Tibial nerve (tissue), 4 donors: ENCODE measurements at places on chromosomes 12 and 14. TPM values are rescaled to one million over a fixed set of nuclear protein-coding genes. Genes with fewer than 3 reads are reported as not detected.

DCAF4 gene
- total RNA-seq, result 6.6 TPM

SLC38A4 gene
- not detected for total RNA-seq

PIWIL1 gene
- total RNA-seq, result not detected

SLC25A21 gene
- 0.42 TPM for total RNA-seq

- no peak overlapping the region for H3K27ac ChIP-seq
- peaks cover 26% of the 10 kb centered on the region for H3K4me1 ChIP-seq
- peaks cover 96% of the 10 kb centered on the region for H3K36me3 ChIP-seq
- no peak for DNase-seq
- H3K4me3 ChIP-seq, result no peak overlapping the region
- H3K27me3 ChIP-seq, result no peaks in the 10 kb centered on the region
These were observed 35.2 kb downstream of the SLC8B1 start for GRCh38 chr12:113299619-113300237.

DNA sequence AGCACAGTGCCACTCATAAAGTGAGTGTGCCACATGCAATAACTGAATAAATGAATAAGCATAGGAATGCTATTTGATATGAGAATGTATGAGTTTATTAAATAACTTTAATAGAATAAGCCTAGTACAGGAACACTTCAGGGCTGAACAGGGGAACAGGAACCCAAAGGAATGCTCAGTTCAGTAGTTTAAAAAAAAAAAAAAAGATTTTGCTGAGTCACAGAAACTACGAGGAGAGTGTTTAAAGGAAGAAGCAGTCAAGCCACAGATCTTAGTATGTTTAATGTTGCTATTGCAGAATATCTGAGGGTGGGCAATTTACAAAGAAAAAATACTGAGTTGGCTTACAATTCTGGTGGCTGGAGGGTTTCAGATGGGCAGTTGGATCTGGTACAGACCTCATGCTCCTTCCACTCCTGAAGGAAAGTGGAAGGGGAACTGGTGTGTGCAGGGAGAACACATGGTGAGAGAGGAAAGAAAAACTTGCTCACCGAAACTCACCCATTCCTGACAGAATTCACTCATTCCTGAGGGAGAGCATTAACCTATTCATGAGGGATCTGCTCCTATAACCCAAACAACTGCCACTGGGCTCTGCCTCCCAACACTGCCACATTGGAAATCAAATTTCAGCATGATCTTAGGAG, 880.3 kb upstream of the MGAT4C start:
- DNase-seq, result no peak
- H3K4me1 ChIP-seq, result no peaks in the 10 kb centered on the region

- H3K27me3 ChIP-seq, result no peaks in the 10 kb centered on the region
- no peak for DNase-seq
- no peak overlapping the region for H3K27ac ChIP-seq
- H3K36me3 ChIP-seq, result no peaks in the 10 kb centered on the region
These were observed 16.8 kb downstream of the SCAF11 start for GRCh38 chr12:45973526-45973925.

DNA sequence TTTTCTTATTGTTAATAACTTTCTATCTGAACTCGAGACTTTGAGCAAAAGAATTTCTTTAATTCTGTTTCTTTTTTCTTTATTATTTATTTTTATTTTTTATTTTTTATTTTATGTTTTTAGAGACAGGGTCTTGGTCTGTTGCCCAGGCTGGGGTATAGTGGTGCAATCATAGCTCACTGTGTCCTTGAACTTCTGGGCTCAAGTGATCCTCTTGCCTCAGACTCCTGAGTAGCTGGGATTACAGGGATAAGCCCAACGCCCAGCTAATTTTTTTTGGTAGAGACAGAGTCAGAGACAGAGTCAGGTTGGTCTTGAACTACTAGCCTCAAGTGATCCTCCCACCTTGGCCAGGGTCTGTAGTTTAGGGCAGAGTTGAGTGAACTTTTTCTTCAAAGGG, 18.5 kb downstream of the METAP2 start:
- no peaks in the 10 kb centered on the region for H3K36me3 ChIP-seq
- H3K4me1 ChIP-seq, result no peaks in the 10 kb centered on the region
- H3K4me3 ChIP-seq, result no peak overlapping the region
- H3K27me3 ChIP-seq, result no peaks in the 10 kb centered on the region

DNA sequence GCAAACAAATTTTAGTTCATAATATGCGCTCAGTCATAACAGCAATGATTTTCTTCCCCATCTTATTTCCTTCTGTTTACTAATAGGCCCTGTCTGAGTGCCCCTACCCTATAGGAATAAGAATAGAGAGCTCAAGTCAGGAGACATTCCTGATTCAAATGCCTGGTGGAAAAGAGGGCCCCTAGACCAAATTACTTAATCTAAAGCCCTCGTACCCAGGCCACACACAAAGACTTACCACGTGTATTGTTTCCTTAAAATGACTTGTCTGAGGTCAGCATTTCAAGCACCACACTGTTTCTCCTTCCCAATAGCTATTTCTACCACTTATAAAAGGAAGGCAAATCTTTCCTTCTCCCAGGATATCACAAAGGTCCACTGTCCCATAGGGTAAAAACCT, 314.9 kb upstream of the TMTC1 start:
- H3K4me1 ChIP-seq, result no peaks in the 10 kb centered on the region
- no peak overlapping the region for H3K27ac ChIP-seq
- H3K4me3 ChIP-seq, result no peak overlapping the region
- no peak for DNase-seq

DNA sequence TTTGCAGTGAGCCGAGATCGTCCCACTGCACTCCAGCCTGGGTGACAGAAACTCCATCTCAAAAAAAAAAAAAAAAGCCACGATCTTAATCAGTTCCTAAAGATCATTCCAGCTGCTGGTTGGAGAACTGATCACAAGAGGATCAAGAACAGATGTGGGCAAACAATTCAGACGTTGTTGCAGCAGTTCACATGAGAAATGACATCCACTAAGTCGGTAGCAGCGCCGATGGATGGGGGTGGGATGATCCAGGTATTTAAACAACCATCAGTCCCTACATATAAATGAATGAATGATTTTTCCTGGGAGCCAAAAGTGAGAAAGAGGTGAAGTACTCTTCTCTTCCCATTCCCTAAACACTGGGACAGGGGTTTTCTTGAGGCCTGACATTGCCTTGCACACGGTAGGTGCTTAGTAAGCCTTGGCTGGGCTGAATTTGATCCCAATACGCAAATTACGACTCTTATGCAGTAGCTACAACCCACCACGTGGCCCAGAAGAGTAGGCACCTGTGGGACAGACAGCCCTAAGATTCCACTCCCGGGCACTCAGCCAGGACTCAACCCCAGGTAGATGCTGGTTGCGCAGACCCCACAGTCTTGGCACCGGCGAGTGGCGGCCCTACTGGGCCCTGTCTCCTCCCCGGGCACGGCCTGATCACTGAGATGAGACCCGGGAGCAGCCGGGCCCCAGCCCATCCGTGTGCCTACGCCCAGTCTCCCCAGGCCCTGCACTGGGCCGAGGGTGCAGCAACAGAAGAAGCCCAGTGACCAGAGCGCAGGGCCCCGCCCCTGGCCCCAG, 565 bp downstream of the SPRYD3 start:
- H3K4me3 ChIP-seq, result peak overlapping the region; percentile 48
- H3K27me3 ChIP-seq, result no peaks in the 10 kb centered on the region
- H3K36me3 ChIP-seq, result no peaks in the 10 kb centered on the region
- H3K27ac ChIP-seq, result peak overlapping the region; percentile 71

GRCh38 chr14:84298663-84299195, 1231.2 kb upstream of the FLRT2 start:
- no peak overlapping the region for H3K4me3 ChIP-seq
- H3K27ac ChIP-seq, result no peak overlapping the region
- H3K4me1 ChIP-seq, result no peaks in the 10 kb centered on the region
- no peak for DNase-seq
- no peaks in the 10 kb centered on the region for H3K36me3 ChIP-seq

DNA sequence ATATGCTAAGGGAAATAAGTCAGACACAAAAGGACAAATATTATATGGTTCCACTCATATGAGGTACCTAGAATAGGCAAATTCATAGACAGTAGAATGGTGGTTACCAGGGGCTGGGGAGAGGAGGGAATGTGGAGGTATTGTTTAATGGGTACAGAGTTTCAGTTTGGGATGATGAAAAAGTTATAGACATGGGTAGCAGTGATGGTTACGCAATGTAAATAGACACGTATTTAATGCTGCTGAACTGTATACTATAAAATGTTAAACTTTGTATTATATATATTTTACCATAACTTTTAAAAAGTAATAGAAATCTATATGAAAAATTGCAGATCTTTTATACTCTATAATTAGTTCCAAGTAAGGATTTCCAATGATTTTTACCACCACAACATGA, 71.2 kb downstream of the CDK17 start:
- no peak for DNase-seq
- H3K36me3 ChIP-seq, result peaks cover 17% of the 10 kb centered on the region
- H3K4me1 ChIP-seq, result no peaks in the 10 kb centered on the region
- no peak overlapping the region for H3K27ac ChIP-seq
- no peaks in the 10 kb centered on the region for H3K27me3 ChIP-seq

GRCh38 chr12:17235996-17236395, 630.0 kb upstream of the LMO3 start:
- no peak for DNase-seq
- no peaks in the 10 kb centered on the region for H3K4me1 ChIP-seq
- H3K27ac ChIP-seq, result no peak overlapping the region
- no peaks in the 10 kb centered on the region for H3K27me3 ChIP-seq
- H3K4me3 ChIP-seq, result no peak overlapping the region
- no peaks in the 10 kb centered on the region for H3K36me3 ChIP-seq

- H3K4me1 ChIP-seq, result peaks cover 35% of the 10 kb centered on the region
- no peaks in the 10 kb centered on the region for H3K27me3 ChIP-seq
- no peak overlapping the region for H3K27ac ChIP-seq
- no peak overlapping the region for H3K4me3 ChIP-seq
These were observed 27.5 kb downstream of the RAP1B start for GRCh38 chr12:68638171-68638570.

- DNase-seq, result no peak
- H3K4me3 ChIP-seq, result no peak overlapping the region
- H3K4me1 ChIP-seq, result no peaks in the 10 kb centered on the region
- H3K27ac ChIP-seq, result no peak overlapping the region
These were observed 34.1 kb downstream of the CYP46A1 start for GRCh38 chr14:99718031-99718810.

DNA sequence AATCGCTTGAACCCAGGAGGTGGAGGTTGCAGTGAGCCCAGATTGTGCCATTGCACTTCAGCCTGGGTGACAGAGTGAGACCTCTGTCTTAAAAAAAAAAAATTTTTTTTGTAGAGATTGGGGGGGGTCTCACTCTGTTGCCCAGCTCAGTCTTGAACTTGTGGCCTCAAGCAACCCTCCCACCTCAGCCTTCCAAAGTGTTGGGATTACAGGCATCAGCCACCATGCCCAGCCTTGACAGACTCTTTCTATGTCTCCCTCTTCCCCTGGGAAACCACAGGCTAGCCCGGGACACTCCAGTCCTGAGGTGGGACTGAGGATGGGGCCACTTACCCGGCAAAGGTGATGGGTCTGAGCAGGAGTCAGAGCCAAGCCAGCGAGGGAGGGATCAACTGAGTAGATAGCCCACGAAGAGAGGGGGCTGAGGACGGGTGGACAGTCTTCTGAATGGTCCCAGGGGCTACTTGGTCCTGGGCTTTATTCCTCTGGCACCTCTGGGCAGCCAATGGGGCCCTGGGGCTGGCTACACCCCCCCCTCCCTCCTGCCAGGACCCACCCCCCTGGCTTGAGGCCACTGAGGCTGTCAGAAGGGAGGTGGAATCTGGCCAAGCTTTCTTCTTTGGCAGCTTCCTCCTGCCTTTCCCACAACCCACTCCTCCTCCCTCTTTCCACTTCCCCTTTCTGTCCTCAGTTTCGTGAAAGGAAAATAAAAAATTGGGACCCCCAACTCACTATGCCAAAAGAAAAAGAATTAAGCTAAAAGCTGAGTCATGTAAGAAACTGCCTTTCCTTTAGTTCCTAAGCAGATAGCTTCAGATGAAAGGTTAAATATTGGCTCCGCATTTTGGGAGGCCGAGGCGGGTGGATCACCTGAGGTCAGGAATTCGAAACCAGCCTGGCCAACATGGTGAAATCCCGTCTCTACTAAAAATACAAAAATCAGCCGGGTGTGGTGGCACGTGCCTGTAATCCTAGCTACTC, at the start of gene SDS:
Gene SDS, minus strand, starts transcription at position 453 of the 981 bp plus-strand sequence. CDS start 4,179 bp downstream, outside the sequence.
- no peaks in the 10 kb centered on the region for H3K36me3 ChIP-seq
- peak; percentile 35 for DNase-seq
- H3K27ac ChIP-seq, result no peak within 1 kb of the TSS
- peaks cover 6% of the 10 kb centered on the region for H3K27me3 ChIP-seq

DNA sequence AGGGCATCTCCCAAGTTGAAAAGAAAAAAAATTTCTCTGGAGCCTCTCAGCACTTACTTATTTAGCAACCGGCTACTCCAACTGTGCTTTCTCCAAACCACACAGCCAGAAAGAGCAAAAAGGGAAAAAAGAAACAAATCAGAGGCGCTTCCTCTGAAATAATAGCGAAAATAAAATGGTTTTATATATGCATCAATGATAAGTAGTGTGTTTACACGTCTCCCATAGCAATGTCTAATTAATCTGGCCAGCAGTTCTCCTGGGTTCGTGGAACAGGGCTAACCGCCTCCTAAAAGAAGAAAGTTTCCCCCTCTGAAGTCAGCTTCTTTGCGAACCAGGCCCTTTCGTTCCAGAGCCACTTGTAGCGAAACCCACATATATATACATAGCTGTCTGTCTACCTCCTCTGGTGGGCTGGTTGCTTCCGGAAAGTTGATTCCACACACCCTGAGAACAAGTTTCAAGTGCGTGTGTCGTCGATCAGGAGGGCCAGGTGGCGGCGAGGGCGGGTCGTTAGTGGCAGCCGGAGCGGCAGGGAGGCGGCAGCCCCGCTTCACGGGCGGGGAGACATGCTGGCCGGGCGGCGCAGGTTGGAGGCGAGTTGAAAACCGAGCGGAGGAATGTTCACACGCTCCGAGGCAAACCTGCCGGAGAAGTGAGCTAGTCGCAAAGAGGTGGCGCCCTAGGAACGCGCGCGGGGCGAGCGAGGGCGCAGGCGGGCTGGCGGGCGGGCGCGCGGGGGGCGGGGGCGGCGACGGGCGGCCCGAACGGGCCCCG, 2.7 kb downstream of the PTHLH start:
- H3K27ac ChIP-seq, result peak overlapping the region; percentile 7
- peak; percentile 28 for DNase-seq
- H3K4me3 ChIP-seq, result peak overlapping the region; percentile 70
- no peaks in the 10 kb centered on the region for H3K36me3 ChIP-seq
- no peaks in the 10 kb centered on the region for H3K4me1 ChIP-seq
- no peaks in the 10 kb centered on the region for H3K27me3 ChIP-seq

DNA sequence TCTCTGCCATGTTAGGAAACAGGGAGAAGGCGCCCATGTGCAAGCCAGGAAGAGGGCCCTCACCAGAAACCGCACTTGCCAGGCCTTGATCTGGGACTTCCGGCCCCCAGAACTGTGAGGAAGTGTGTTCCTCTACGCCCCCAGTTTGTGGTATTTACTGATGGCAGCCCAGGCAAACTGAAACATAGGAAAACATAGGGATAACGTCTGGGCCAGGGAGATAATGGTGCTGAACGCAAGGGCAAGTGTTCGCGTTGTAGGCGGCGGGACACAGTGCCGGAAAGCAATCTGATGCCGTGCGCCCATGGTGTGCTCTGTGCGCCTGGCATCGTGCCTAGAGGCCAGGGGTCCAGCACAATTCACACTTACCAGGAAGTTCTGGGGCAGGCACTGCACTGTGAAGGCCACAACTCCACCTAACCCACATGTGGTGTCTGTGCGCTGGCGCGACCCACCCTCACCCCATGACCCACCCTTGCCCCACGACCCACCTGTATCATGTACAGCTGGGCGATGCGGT, 53.6 kb downstream of the ARL6IP4 start:
- peaks cover 33% of the 10 kb centered on the region for H3K36me3 ChIP-seq
- no peak for DNase-seq
- H3K4me1 ChIP-seq, result no peaks in the 10 kb centered on the region
- H3K4me3 ChIP-seq, result no peak overlapping the region
- H3K27ac ChIP-seq, result no peak overlapping the region

- no peak overlapping the region for H3K4me3 ChIP-seq
- H3K27ac ChIP-seq, result no peak overlapping the region
- H3K27me3 ChIP-seq, result no peaks in the 10 kb centered on the region
- H3K4me1 ChIP-seq, result no peaks in the 10 kb centered on the region
These were observed 38.1 kb upstream of the C12orf50 start for GRCh38 chr12:88067301-88067700.
